ENCODE measurements at places on chromosomes 2 and 18.

DNA sequence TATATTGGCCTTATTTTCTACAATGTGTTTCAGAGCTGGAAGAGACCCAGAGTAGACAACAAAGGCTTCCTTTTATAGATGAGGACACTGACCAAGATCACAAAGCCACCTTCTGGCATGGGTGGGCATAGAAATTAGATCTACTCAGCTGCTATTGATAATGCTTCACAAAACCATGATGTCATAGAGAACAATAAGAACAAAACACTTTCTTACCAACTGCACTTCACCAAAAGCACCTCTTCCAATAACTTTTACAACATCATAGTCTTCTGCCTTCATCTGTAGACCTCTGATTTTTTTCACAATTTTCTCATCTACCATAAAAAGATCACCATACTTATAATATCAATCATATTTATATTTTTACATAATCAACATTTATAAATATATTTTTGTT lies 58.1 kb downstream of the ROCK2 start:
- DNase-seq, result no peak

DNA sequence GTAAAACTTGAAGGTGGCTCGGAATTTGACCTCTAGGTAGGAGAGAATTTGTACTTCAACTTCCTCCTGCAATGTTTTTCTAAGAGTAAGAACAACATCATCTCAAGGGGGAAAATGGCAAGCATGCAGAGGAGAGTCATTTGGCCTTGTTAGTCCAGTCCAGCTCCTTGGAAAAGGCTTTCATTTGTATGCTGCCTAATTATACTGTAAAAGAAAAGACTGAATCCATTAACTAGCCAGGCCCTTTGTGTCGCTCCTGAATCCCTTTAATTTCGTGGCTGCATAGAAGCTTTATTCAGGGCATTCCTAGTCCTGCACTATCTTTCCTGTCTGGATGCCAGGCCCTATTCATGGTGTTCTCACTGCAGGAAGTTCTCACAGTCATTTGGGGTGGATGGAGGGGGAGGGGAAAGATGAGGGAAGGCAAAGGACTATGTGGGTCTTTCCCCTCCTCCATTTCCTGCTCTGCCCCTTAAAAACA lies 36.0 kb downstream of the PHLPP1 start:
- DNase-seq, result peak; percentile 53

GRCh38 chr2:189363559-189363958 lies 77.7 kb upstream of the WDR75 start:
- peak; percentile 47 for DNase-seq

DNA sequence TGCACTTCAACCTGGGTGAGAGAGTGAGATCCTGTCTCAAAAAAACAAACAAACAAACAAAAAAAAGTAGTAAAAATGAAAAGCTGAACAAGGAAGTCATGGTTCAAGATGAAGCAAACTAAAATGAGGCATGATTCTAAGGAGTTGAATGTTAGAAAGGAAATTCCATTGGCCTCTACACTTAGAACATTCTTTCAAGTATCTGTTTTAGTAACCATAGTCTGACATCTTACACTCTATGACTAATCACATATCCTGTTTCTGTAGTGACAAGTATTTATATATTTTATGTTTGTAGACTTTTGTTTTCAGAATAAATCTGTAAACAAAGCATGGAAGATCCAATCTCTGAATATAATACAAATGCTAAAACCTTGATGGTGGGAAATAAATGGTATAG lies 164.1 kb downstream of the KIAA1328 start:
- DNase-seq, result peak; percentile 77

DNA sequence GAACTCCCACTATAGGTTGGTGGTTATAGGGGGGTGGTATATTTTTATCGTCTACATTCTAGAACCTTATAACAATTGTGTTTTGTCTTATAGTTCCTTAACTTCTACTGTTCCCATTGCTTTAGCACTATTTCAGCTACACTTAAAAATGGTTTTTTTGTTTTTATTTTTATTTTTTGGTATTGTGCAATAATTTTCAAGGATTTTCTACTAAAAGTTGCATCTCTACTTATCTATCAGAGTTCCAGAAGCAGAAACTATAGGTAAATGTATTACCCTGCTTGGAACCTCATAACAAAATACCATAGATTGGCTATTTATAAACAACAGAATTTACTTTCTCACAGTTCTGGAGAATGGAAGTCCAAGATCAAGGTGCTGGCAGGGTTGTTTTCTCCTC lies 981.6 kb upstream of the CNTNAP5 start:
- DNase-seq, result no peak

DNA sequence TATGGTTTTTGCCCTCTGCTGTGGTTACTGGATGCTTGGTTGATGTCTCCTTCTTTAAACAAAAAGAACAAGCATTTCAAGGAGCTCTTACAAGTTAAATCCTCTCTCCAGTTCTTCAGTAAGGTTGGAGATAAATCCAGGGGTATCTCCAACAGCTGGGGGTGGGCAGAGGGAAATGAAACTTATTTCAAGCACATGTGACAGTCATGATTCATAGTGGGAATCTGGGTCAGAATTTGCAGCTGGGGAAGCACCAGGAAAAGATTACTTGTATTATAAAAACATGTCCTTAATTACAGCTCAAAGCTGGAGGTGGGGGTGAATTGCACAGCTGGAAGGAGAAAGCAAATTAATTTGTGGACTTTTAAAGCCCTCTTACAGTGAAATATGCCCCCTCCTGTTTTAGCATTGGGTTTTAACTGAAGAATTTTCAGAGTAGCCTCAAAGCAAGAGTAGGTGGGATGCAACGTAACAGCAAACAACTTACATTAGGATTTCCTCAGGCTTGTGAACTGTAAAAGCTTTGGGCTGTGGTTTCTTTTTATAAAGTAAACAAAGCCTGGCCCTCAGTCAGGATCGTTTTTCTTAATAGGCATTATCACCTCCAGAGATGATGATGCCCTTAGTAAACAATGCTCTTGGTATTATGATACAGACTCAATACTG lies 596.4 kb downstream of the NYAP2 start:
- DNase-seq, result peak; percentile 36

DNA sequence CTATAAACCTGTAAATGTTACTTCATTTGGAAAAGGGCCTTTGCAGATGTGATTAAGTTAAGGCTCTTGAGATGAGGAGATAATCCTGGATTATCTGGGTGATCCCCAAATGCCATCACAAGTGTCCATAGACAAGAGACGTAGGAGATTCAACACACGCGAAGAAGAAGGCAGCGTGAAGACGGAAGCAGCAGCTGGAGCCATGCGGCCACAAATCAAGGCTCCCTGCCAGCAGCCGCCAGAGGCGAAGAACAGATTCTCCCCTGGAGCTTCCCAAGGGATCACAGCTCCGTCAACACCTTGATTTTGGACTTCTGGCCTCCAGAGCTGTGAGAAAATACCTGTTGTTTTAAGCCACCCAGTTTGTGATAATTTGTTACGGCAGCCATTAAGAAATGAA lies 11.0 kb upstream of the VAPA start:
- DNase-seq, result peak; percentile 64

GRCh38 chr2:28164280-28164801 lies 228.3 kb upstream of the FOSL2 start:
- DNase-seq, result peak; percentile 34

DNA sequence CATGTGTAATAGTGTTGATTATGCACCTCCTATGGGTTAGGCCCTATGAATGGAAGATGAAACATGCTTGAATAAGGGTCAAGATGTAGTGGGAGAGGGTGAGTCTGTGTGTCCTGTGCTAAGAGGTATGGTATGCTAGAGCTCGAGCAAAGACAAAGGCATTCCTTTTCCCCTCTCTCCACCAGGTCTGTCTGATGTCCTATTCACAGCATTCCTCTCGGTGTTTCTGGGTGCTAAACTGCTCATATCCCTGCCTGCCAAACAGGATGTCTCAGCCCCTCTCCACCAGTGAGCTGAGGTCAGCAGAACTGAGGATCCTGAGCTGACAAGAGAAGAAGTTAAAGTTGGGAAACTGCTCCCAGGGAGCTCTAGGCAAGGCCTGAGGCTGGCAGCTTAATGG lies 344.9 kb downstream of the TSN start:
- peak; percentile 46 for DNase-seq

- no peak for DNase-seq
Observed at GRCh38 chr18:37254236-37254754, 311.3 kb downstream of the CELF4 start.

DNA sequence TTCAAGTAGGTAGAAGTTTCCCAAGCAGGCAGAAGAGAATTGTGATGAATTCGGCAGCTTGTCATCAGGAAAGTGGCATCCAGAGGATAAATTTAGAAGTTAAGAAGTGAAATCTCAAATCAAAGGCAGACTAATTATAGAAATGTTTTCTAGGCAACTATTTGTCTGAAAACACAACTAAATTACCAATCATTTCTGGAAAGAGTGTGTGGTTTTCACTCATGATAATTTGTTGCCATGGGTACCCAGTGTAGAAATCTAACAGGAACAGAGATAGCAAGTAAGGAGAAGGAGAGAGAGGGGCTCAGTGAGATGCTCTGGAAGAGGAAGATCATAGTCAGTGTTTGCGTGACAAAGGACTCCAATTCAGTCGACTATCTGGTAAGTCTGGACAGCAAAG lies 208.1 kb downstream of the NCKAP5 start:
- no peak for DNase-seq

- DNase-seq, result peak; percentile 59
Observed at GRCh38 chr2:168849610-168850009, 40.6 kb downstream of the SPC25 start.

DNA sequence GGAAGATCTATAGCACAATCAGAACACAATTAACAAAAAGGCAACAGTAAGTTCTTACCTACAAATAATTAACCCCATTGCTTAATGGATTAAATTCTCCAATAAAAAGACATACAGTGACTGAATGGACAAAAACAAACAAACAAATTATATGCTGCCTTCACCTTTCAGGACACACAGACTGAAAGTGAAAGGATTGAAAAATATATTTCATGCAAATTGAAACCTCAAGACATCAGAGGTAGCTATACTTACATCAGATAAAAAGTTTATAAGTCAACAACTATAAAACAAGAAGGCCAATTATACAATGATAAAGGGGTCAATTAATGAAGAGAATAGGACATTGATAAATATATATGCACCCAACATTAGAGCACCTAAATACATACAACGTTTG lies 741.2 kb upstream of the FAM98A start:
- no peak for DNase-seq

- no peak for DNase-seq
Observed at GRCh38 chr2:232927793-232928550, 57.9 kb downstream of the SNORC start.

- DNase-seq, result no peak
Observed at GRCh38 chr2:186691231-186691630, 2.6 kb upstream of the FAM171B start.

- peak; percentile 36 for DNase-seq
Observed at GRCh38 chr18:23890589-23890988, 124.0 kb upstream of the TTC39C start.

DNA sequence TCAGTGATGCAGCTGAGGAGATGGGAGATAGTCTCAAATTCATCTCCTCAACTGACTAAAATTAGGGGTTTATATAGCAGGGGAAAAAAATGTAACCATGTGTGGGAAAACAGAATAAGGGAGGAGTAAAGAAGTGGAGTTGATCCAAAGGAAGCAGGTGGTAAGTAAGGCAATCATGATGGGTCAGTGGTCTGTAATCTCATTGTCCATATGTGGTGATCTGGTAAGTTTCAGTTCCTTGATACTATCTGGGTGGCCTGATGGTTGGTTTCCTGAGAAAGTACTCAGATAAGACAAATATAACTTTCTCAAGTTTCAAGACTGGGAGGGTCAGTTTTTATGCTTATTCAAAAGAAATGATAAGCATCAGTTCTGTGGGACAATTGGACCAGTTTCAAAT lies 312.3 kb upstream of the KCNJ3 start:
- DNase-seq, result no peak

DNA sequence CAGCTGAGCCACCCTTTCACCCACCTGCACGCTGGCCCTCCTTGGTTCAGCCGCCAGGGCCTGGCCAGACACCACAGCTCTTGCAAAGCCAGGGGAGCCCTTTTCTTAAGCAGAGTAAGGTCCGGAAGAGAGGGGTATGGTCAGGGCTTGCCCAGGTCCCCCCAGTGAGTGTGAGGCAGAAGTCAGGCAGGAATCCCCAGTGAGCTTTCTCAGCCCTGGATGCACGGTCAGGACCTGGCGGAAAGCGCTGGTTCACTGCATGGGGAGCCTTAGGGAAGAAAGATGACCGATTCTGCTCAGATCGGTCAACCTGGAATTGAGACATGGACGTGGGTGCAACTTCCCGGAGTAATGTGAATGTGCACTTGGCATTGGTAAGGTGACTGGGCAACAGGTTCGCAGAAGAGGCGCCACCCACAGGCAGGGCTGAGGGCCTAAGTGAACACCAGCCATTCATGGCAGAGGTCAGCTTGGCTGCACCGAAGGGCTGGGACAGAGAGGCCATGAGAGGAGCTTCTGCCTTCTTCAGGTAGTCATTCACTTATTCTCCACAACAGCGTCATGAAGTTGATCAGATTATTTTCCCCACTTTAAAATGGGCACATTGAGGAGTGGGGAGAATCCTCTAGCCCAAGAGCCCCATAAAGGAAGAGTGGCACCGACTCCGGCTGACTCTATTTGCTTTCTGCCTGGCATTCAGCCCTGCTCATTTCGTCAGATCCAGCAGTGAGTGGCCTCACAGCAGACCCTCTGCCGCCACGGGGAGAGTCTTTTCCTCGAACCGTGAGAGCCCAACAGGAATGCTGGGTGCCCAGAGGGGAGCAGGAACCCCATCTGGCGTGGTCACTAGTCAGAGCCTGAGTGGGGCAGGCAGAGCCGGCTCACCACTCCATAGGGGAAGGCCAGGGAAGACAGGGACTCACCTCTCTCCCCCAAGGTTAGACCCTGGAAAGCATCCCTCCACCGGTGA lies 35.8 kb downstream of the SCTR start:
- no peak for DNase-seq

GRCh38 chr2:232415736-232416520 lies 9.3 kb downstream of the ALPG start:
- no peak for DNase-seq

- DNase-seq, result no peak
Observed at GRCh38 chr18:27249933-27250332, 64.8 kb upstream of the CHST9 start.

- no peak for DNase-seq
Observed at GRCh38 chr2:112923237-112923966, 12.4 kb downstream of the IL37 start.
